Fibroblast of villous mesenchyme (primary cell): ENCODE measurements at places on chromosomes 4 and X. TPM values are rescaled to one million over a fixed set of nuclear protein-coding genes. Genes with fewer than 3 reads are reported as not detected.

DNA sequence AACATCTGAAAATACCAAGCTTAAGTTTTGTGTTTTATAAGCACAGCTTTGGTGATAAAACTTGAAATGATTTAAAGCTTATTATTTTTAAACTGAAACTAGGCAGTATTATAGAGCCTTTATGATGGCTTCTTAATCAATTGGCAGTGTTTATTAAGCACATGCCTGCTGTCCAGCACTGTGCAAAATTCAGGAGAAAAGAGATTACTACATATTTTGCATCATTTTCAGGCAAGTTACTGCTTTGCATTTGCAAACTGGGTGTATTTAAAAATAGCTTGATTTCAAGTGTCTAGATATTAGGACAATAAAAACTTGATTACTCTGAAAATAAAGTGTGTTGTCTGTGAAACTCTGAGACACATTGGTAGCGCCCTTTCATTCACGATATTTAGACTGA is 126.5 kb downstream of the PDLIM5 start:
- DNase-seq, result no peak

Gene VCX3B
- total RNA-seq, result not detected in 2 replicates

DNA sequence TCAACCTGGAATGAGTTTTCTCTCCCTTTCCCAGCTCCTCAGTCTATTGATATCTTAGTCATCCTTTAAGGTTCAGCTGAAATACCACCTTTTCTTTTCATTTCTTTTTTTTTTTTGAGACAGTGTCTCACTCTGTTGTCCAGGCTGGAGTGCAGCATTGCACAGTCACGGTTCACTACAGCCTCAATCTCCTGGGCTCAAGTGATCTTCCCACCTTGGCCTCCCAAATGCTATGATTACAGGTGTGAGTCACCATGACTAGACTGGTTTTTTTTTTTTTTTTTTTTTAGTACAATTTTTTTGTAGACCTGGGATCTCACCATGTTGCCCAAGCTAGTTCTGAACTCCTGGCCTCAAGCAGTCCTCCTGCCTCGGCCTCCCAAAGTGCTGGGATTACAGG is 28.9 kb downstream of the AFF1 start:
- DNase-seq, result no peak

Gene ZMYM3
- total RNA-seq, result 22.9 and 28.5 TPM in 2 replicates

Gene BEND2
- total RNA-seq, result not detected in 2 replicates
